Effector memory CD8-positive, alpha-beta T cell (primary cell): ENCODE measurements at places on chromosomes 2 and 18.

- no peak for DNase-seq
Observed at GRCh38 chr18:50115095-50115494, 79.9 kb downstream of the MYO5B start.

- DNase-seq: no peak
Observed at GRCh38 chr18:54983791-54984190, 24.5 kb upstream of the CCDC68 start.

DNA sequence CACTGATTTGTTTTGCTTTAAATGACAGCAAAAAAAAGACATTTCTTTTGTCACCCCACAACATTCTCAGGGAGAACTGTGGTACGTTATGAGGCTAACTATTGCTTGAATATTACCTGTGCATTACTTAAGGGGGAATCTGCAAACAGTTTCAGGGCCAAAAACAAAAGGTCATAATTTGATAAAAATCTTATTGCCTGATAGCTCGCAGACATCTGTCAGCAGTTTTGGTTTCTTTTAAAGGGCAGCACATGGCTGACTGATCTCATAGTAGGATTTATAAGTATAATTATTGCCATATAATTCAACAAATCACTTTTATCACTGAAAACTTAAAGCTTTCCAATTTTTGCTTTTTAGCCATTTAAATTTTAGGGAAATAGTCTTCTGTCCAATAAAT lies 226.4 kb upstream of the VWC2L start:
- DNase-seq: no peak

- DNase-seq: no peak
Observed at GRCh38 chr2:146927080-146927711, 917.6 kb upstream of the ACVR2A start.

DNA sequence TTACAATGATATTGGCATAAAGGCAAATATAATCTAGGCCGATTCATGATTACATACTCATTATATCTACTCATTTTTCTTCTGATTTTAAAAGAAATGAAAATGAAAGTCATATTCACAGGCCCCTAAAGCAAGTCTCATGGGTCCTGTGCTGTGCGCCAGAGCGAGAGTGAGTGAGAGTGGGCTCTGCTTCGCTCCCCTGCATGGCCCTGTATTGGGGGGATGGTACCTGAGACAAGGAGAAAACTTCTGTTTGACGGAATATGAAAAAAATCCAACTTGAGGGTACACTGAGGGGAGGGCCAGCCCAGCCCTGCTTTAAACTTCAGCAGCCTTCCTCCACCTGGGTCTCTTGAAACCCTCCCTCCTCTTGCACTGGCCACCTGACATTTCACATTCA lies 81.4 kb upstream of the RGPD5 start:
- no peak for DNase-seq

DNA sequence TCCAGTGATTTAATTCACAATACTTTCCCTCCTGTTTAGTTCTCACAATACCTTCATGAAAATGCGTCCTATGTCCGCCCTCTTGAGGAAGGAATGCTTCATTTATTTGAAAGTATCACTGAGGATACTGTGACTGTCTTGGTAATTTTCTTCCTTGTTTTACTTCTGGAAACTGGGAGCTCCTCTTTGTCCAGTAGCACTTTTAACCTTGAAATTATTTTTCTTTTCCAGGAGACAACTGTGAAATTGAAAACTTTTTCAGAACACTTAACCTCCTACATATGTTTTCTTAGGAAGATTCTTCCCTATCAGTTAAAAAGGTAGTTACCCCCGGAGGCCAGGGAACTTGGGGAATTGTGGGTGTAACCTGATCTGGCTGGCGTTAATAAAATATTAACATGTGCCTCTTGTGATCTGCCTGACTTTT lies 58.9 kb upstream of the STON1 start:
- no peak for DNase-seq

DNA sequence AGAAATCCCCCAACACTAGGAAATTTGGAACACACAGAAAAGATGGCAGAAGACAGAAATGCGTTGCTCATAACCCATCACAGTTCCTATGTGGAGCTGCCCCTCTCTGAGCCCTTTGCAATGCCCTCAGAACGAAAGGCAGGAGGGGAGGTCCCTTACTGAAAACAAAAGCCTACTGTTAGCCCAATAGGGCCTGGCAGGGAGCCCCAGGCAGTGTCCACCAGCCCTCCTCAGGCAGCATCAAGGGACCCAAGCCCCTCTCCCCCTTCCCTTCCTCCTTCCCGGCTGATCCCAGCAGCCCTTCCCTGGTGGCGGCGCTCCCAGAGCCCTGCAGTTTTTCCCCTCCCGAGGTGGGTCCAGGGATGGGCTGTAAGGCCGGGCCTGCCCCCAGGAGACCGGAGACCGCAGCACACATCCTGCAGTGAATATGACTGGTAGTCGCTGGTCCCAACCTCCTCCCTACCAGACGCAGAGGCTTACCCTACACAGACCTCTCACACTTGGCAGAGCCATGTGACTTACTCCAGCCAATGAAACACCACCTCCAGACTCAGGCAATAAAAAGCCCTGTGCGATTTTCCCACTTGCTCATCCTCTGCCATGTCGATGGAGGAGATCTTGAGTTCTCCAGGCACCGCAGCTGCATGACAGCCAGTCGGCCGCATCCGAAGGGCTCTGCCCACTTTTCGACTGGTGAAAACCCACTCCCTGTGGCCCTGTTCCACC lies 19.4 kb upstream of the DUSP2 start:
- DNase-seq: peak; percentile 55

GRCh38 chr2:83630351-83630750 lies 828.7 kb downstream of the SUCLG1 start:
- DNase-seq: no peak

DNA sequence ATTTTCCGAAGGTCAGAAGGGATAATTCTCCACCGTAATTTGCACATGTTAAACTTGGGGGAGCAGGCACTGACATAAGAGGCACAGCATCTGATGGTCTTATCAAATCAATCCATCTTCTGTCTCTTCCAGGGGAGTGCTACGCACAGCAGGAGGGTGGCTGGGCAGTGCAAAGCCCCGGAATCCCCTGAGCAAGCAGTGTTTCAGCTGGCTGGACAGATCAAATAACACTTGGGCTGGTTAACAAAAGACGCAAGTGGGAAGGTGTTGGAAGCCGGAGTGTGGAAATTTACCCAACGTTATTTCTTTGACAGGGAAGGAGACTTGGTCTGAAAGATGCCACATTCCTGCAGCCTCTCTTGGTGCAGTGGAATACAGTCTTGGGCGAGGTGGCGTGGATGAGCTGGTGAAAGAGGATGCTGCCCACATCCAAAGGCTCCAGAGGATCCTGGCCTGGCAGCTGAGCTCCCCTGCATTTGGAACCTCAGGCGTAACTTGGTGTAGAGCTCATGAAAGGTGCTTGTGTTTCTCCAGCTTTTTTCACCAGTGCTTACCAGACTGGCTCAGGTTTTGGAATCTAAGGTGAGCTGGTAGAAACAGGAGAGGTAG lies 103.0 kb downstream of the MAPK4 start:
- no peak for DNase-seq

DNA sequence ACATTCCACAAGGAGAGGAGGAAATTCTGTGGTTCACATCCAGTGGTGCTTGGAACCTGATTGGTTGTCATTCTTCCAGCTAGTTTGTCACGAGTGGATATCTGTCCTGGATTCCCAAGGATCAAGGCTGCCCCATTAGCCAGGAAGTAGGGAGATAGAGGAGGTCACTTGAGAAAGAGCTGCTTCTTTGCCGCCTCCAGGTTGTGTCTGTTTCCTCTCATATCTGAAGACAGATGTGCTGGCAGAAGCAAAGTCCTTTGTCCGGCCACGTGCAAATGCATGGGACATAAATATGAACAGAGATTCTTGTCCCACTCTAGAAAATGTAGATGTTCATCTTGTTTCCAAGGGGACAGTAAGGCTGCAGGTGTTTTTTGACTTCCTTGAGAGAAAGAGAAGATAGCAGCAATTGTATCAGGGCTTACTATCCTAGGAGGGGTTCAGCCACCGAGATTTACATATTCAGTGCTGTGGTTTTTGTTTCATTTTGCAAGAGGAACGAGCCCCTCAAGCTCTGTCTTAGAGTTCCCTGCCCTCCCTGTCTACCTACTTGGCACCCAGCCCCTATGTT lies 174.4 kb downstream of the RPIA start:
- no peak for DNase-seq

DNA sequence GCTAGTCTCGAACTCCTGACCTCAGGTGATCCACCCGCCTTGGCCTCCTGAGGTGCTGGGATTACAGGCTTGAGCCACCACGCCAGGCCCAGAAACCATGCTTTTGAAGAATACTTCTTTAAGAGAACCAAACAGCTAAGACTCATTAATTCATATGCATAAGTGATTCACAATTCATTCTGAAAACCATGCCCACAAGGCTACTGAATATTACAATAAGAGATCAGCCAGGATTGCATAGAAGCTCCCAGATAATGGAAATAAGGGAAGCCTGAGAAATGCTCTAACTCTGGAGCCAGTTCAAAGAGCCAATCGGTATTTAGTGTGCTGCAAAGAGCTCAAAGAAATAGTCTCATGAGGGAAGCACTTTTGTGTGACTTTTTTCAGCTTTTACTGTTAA lies 2.4 kb downstream of the ZNF396 start:
- no peak for DNase-seq

GRCh38 chr18:7684966-7685365 lies 117.8 kb downstream of the PTPRM start:
- DNase-seq: no peak

DNA sequence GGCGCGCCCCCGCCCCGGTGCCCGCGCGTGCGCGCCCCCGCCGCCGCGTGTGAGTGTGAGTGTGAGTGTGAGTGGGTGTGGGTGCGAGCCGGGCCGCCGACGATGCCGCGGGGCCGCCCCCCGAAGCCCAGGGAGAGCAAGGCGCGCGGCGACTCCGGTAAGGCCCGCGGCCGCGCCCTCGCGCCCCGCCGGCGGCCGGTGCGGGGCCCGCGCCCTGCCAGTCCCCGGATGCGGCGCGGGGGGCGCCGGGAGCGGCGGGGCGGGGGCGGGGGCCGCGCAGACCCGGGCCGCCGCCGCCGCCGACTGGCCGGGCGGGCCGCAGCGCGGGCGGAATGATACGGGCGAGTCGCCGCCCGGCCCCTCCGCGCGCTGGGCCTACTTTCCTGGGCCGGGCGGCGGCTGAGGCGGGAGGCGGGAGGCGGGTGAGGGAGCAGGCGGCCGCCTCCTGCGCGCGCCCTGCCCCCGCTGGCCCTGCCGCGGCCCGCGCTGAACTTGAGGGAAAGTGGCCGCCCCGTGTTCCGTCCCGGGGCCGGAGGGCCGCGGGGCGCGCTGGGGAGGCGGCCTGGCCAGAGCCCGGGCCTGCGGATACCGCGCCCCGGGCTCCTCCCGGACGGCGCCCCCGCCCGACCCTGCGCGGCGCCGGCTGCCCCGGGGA lies at the start of gene ZNF236:
Gene ZNF236 (plus strand): TSS at position 52 of the 655 bp plus-strand sequence. CDS start 51 bp downstream, at position 103.
- peak; percentile 72 for DNase-seq

GRCh38 chr18:40911041-40911440 lies 1044.0 kb upstream of the PIK3C3 start:
- no peak for DNase-seq

- no peak for DNase-seq
Observed at GRCh38 chr2:3399381-3399780, 19.9 kb downstream of the TRAPPC12 start.

GRCh38 chr2:231007286-231008098 lies 11.6 kb downstream of the SPATA3 start:
- DNase-seq: no peak

DNA sequence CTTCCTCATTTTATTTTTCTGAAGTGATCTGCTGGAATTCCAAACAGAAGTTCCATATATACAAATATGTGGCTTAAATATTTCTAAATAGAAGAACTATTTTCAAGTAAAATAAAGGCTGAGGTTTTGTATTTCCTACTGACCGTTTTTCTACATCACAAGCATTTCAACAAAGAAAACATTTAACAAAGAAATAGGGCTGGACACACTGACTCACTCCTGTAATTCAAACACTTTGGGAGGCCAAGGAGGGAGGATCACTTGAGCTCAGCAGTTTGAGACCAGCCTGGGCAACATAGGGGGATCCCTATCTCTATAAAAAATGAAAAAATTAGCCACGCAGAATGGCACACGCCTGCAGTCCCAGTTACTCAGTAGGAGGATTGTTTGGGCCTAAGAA lies 44.6 kb downstream of the TANK start:
- DNase-seq: no peak

GRCh38 chr18:35117951-35118411 lies 76.8 kb downstream of the MAPRE2 start:
- DNase-seq: no peak

DNA sequence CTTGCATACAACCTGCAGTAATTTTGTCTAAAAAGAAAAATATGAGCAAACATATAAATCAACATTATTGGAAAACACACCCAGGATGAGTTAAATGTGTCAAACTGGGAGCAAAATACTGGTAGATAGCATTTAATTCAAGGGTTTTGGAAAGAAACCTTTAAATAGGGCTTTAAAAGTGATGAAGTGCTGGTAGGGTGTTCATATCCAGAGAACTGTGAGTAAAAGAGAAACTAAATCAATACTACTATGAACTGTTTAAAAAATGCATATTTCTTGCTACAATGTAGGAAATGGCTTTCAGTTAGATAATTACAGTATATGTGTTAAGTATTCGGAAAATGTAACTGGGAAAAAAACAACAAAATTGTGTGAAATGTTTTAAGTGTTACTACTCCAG lies 117.8 kb downstream of the ATAD2B start:
- no peak for DNase-seq

GRCh38 chr18:59536166-59536565 lies 161.1 kb downstream of the CCBE1 start:
- no peak for DNase-seq

DNA sequence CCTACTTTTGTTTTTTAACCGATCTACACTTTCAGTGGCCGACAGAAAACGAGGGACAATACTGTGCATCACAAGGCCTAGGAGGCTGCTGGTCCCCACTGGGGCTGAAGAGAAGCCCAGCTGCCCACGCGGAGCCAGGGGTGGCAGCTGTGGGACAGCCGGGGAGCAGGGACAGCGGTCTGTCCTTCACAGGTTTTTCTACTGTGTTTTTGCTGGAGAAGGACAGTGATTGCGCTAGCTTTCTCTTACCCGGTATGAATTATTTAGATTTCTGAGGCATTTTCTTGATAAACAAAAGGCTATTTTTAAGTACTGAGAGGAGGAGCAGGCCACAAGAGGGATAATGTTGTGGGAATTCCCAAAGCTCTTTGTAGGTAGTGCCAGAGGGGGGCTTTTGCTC lies 219.8 kb downstream of the ATAD2B start:
- no peak for DNase-seq
